Activated B cell treated with CpG ODN at 0.5 μM for 24 hours (primary cell): ENCODE measurements at places on chromosomes 1 and 21. TPM values are rescaled to one million over a fixed set of nuclear protein-coding genes. Genes with fewer than 3 reads are reported as not detected.
A peak's percentile ranks its signal among the peaks of the same experiment; 100 is the strongest.

DNA sequence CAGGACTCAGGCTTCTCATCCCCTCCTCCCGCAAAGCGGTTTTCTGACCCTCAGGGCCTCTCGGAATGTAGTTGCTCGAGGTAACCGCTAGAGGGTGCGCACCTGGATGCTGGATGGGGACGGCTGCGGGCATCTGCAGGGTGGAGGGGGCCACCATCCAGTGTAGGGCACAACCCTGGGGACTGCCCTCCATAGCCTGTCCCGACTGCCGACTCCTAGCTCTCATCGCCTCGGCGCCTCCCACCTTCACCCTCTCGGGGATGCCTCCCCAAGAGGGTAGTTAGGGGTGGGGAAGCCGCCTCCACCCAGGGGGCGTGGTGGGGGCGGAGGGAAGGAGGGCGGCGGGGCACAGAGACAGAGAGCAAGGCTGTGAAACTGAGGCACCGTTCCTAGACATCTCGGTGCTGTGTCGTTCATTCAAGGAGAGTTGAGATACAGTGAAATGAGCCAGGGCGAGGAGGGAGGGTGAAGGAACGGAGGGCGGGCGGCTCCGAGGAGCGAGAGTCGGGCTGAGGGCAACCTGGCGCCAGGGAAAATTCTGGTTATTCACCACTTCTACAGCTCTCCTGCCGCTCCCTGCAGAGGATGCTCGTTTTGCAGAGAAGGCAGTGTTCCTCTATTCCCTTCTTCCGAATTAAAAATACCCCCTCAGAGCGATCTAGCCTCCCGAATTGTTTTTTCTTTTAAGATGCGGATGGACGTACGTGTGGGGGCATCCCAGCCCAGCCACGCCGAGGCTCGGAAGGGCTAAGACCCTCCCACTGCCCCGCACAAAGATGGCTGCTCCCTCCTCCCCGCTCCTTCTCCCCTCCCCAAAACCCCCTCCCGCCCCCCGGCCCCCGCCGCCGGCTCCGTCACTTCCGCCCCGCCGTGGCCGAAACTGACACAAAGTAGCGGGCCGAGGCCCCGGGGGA is at the start of gene ATP8B2:
Gene ATP8B2 (plus strand): TSS at position 857 of the 914 bp plus-strand sequence. CDS start 2,617 bp downstream, outside the sequence.
- peak; percentile 74 for DNase-seq

GABRD gene
- not detected in 2 replicates for total RNA-seq

- DNase-seq = no peak
Observed at GRCh38 chr1:174219606-174220370, 60.5 kb downstream of the RABGAP1L start.

SLFNL1 gene
- 0.39 and 0.47 TPM in 2 replicates for total RNA-seq

GRCh38 chr1:162056043-162056442 is 13.4 kb upstream of the NOS1AP start:
- DNase-seq = no peak

SELENBP1 gene
- total RNA-seq = not detected in 2 replicates
